Activated T-helper 9 cell treated with anti-CD3 and anti-CD28 coated beads, Interleukin-2, amount 50 U/mL, for 16 hours (primary cell): ENCODE measurements at places on chromosomes 5 and 9.

DNA sequence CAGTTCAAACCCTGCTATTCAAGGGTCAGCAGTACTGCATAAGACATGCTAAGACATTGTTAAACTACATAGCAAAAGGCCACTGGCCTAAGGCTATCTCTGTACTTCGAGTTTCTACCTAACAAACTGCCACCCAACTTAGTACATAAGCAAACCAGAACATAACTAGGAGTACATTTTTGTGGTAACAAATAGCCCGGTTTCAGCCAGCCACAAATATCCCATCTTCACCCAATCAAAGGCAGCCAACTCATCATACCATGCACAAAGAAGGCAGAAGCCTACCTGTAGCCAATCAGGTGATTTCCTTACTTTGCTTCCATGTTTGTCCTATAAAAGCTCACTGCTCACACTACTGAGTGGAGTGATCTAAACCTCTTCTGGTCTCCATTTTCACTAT, 201.4 kb downstream of the SMARCA2 start:
- DNase-seq: no peak

GRCh38 chr9:4141296-4141695, 158.6 kb downstream of the GLIS3 start:
- DNase-seq: no peak

DNA sequence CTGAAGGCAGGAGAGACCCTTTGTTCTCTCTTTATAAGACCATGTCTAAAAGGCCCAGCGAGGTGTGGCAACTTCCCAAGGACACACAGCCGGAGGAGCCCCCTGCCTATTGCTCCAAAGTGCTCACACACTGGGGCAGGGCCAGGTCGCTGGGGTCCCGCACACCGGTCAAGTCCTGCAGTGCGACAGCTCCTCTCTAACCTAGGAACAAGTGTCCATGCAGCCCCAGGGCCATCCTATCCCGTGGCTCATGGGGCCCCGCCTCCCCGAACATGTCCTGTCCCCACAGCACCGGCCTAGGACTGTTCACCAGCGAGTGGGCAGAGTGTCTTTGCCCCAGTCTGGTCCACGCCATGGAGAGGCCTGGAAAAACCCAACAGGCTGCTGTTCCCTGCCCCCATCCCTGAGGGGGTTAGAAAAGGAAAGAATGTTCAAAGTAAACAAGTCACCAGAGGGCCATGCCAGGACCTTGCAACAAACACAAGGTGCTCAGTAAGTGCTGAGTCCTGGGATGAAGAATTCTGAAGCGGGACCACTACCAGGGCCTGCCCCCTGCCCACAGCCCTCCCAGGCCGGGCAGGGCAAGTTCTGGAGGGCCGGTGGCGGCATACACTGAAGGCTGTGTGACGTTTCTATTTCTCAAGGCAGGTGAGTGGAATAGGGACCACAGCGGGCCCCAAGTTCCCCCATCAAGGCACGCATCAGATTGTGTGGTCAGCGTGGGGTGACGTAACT, 938 bp downstream of the NINJ1 start:
- no peak for DNase-seq

DNA sequence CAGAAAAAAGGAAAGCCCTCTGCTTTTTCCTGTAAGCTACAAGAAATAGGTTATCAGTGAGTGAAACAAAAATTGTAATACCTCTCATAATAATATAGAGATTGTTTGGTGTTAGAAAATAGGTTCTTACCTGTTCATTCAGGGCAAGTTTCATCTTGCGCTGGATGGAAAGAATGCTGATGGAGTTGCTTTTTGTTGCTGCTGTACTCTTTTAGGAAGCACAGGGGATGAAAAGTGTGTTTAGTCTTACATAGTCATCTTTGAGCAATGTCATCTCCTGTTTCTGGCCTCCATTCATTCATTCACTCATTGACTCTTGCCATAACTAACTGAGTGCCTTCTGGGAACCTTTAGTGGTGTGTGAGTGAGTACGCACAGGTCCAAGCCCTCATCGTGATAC, 6.4 kb downstream of the ENTREP1 start:
- DNase-seq: no peak

DNA sequence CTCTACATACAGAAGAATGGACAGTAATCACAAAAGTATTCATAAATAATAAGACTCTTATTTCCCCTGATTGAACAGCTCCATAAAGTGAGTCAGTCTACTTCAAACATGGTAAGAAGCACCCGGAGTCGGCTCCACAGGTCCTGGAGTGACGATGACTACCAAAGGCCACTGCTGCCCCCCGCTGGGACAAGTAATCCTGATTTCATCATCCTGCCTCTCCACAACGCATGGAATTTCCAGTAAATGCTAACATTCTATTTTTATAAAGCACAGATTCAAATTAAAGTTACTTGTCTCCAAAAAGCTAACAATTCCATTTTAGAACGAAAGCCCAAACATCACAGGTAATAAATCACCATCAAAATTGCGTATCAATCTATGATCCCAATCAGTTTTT, 16.2 kb downstream of the ATPSCKMT start:
- no peak for DNase-seq

- no peak for DNase-seq
Observed at GRCh38 chr5:134409321-134409720, 2.4 kb downstream of the CDKN2AIPNL start.

- no peak for DNase-seq
Observed at GRCh38 chr5:151574444-151574996, 16.6 kb downstream of the FAT2 start.

- no peak for DNase-seq
Observed at GRCh38 chr5:97167435-97167834, 15.6 kb downstream of the RIOK2 start.

- no peak for DNase-seq
Observed at GRCh38 chr9:113650207-113651131, 186.9 kb downstream of the RGS3 start.

GRCh38 chr5:174735498-174736330, 11.3 kb downstream of the MSX2 start:
- DNase-seq: no peak

GRCh38 chr5:111800351-111800750, 43.4 kb upstream of the NREP start:
- DNase-seq: no peak

DNA sequence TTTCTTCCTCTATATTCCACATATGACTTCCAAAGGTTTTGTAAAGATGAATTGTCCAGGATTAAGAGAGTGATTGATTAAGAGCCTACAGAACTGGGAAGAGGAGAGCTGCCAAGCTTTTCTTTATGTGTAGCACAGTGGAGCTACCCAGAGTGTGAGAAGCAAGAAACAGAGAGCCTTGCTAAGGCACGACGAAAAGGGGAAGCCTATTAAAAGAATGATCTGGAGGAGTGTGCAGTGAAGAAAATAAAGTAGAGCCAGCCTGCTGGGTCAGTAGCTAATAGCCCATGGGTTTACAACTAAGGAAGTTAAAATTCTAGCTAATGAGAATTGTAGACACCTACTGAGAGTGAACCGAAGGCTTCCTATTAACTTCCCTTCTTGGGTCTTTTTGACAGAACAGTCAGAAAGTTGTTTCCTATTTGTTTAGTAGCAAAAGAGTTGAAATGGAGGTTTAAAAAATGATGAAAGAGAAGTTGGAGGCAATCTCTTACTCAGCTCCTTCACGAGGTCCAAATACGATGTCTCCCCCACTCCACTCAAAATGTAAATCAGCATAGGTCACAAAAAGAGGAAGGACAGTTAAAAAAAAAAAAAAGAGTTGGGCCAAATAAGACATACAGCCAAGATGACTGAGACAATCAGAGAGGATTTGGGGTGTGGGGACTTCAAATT, 957 bp upstream of the PRR16 start:
- DNase-seq: no peak

- no peak for DNase-seq
Observed at GRCh38 chr9:131651599-131651998, 88.3 kb downstream of the RAPGEF1 start.

DNA sequence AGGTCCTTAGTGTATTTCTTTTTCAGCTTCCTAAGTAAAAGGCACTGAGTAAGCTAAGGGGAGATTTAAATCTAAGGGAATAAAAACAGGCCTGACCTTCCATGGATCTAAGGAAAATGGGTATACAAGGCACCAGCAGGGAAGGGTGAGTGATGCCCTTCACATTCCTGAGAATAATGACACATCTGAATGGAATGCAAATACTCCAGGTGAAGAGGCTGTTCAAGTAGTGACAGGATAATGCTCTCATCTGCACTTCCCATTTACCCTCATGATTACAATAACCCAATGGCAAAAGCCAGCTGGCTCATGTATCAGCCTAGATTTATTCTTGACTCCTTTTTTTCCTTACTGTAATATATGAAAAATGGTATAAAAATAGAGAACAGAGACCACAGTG, 216.2 kb upstream of the ACTBL2 start:
- DNase-seq: no peak

GRCh38 chr5:73117088-73117740, 3.2 kb upstream of the TMEM171 start:
- DNase-seq: no peak

GRCh38 chr9:114243240-114243639, 79.7 kb upstream of the ORM1 start:
- DNase-seq: no peak

DNA sequence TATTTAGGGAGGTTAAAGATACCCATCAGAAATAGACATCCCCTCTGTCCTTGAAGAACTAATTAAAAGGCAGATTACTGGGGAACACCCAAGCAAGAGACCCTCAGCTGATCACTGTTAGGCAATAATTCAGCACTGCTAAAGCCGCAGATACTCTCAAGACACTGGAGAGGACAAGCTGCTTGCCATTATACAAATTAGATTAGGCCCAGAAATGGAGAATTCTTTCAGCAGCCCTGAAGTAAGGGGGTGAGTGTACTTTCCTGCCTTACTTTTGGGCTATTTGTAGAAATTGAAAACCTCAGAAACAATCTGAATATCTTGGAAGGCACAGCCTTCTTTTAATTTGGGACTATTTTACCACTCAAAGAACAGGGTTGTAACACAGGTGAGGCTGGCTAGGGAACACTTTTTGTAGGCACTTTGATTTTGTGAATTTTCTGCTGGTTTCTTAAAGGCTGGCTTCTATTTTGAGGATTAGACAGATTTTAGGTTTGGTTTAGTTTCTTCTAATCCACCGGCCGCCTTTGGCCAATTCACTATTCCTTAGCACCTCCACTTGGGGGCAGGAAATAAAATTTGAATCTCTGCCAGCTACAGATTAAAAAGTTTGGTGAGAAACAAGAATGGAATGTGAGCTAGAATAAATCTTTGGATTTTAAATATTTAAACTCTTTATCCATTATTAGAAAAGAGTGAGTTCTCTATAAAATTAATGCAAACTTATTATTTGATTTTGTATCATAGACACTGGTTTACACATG, 106.0 kb downstream of the SMARCA2 start:
- DNase-seq: no peak

DNA sequence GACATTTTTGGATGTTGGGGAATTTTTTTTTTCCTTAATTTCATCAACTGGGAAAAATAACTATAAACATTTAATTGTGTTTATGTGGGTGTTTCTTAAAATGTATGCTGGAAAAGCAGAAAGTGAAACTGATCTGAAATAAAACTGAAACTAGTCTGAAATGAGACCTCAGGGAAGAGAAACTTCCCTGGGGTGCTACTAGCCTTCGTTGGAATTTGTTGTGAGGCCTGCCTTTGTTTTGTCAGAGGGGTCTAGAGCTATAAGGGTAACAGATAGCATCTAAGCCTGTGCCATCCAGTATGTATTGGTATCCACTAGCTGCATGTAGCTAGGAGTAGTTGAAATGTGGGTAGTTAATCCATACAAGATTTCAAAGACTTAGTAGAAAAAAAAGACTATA, 10.4 kb downstream of the ZNF618 start:
- DNase-seq: no peak

DNA sequence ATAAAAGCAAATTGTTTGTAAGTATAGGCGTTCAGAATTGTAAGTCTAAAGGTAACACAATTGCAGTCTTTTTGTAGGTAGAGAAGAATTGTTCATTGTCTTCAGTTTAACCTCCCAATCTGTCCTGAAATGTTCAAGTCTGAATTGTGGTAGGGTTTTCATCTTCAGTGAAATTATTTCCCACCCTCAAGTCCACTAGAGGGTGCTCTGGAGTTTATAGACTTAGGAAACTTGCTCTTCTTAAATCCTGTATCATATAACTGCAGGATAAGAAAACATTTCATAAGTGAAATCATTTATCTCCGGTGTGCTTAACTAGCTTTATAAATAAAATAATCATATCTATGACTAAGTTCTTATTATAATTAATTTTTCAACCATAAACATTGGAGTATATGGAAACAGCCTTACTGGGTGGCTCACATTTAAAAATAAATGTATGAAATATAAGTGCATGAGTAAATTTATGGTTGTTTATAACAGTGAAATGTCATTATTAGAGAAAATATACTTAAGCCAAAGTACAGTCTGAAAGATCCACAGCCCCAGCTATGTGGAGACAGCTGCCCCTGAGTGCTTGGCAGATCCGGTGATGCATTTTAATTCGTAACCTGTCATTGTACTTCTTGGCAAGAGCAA, 182.4 kb upstream of the OTULINL start:
- DNase-seq: no peak

GRCh38 chr5:54344653-54345052, 34.3 kb upstream of the ARL15 start:
- no peak for DNase-seq

DNA sequence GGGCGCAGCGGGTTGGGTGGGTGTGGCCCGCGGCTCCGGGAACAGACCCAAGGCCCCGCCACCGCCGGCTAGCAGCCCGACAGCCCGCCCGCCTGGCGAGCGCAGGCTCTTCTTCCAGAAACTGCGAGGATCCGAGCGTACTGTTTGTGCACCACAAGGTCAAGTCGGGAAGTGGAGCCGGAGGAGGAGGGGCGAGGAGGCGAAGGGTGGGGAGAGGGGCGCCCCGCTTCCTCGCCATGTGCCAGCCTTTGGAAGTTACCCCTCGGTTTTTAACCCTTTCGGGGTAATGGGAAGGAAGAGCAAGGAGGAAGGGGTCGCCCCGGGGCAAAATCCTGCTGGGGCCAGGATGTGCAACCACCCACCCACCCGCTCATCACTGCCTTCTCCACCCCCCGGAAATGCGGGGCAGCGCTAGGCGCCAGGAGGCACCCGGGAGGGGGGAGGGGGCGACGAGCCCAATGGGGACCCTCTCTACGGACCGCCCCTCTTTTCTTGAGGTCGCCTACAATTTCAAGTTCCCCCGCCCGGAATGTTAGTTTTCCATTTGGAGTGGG, 1.1 kb upstream of the JADE2 start:
- peak; percentile 51 for DNase-seq

DNA sequence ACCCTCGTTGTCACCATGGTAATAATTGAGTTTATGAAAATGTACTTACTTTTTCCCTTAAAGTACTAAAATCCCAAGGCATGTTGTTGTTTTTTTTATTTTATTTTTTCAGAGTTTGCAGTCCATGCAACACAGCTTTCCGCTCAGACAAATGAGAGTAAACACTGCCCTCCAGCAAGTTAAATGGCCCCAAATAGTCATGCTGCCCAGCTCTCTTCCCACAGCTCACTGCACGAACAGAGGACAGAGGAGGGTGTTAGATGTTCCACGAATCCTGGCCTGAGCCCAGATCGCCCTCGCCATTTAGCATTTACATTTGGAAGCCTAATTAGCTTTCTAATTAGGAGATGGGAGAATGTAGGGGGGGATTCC, 1.9 kb downstream of the NIM1K start:
- no peak for DNase-seq
